ENCODE measurements at places on chromosomes 7 and 10. TPM values are rescaled to one million over a fixed set of nuclear protein-coding genes. Genes with fewer than 3 reads are reported as not detected.

The CACNA2D1 gene
- 27.2 TPM for polyA plus RNA-seq

The TAS2R4 gene
- polyA plus RNA-seq, result 1.2 TPM

The ENO4 gene
- 3.2 TPM for polyA plus RNA-seq

The AS3MT gene
- 22.6 TPM for polyA plus RNA-seq

The GLI3 gene
- 17.3 TPM for polyA plus RNA-seq
